ENCODE measurements at places on chromosomes 3 and 15.

DNA sequence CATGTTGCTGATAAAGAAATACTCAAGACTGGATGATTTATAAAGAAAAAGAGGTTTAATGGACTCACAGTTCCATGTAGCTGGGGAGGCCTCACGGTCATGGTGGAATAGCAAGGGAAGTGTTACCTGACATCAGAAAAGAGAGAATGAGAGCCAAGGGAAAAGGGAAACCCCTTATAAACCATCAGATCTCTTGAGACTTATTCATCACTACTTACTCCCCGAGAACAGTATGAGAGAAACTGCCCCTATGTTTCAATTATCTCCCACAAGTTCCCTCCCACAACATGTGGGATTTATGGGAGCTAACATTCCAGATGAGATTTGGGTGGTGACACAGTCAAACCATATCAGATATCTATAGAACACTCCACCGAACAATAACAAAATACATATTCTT, 904.6 kb downstream of the PDCD6IP start:
- DNase-seq, result no peak

GRCh38 chr15:40226736-40227135, 12.1 kb upstream of the PAK6 start:
- DNase-seq, result no peak

- no peak for DNase-seq
Observed at GRCh38 chr15:34206011-34206410, 3.9 kb downstream of the KATNBL1 start.

DNA sequence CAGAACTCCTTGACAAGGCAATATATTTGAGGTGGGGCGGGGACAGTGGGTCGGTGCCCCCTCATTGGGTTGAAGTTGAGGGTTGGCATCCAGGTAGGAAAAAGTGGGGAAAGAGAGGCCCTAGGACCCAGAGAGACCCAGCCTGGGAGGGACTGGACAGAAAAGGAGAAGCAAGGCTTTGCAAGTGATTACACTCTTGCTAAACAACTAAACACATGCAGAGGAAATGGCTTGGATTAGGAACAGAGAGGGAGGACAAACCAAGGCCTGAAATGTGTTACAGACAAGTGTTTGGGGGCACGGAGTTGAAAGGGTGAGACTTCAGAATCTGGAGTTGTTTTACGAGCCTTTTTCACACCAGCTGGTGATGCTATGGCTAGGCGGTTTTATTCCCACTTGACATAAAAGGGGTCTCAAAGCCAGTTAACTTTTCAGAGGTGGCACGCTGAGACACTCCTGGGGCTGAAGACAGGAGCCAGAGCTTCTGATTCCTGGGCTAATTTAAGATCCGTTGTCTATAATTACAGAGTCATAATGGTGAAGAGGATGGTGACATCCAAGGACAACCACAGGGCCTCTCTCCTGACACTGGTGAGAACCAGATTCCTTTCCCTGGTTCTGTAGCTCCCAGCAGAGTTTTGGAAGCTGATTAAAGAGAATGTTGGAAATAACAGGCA, 7.7 kb upstream of the KCTD6 start:
- no peak for DNase-seq

DNA sequence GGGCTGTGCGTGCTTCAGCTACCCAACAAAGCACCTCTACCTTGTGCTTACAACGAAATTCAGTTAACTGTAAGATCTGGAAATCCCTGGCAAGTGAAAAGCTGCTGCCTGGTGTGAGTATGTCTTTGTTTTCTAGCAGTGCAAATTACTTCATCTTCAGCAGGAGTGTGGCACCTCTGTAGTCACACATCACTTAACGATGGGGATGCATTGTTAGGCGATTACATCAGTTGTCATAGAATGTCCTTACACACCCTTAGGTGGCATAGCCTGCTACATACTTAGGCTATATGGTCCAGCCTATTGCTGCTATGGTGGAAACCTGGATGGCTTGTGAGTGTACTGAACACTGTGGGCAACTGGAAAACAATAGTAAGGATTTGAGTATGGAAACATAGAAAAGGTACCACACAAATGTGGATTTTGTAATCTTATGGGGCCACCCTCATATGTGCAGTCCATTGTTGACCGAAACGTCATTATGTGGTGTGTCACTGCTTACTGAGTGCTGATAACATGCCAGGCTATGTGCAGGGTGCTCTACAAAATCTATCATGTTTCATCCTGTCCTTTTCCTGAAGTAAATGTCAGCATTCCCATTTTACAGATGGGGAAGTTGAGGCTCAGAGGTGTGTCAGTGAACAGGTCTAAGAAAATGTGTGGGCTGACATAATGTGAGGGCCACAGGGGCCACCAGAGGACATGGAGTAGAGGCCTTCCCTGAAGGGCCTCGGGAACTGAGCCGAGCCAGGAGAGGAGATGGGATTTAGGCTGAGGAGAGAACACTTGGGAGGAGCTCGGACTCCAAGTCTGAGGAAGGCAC, 173.5 kb downstream of the VGLL4 start:
- DNase-seq, result no peak

GRCh38 chr3:150467381-150467780, 59.3 kb downstream of the TSC22D2 start:
- DNase-seq, result no peak

- DNase-seq, result no peak
Observed at GRCh38 chr3:61460636-61461035, 100.7 kb upstream of the PTPRG start.

DNA sequence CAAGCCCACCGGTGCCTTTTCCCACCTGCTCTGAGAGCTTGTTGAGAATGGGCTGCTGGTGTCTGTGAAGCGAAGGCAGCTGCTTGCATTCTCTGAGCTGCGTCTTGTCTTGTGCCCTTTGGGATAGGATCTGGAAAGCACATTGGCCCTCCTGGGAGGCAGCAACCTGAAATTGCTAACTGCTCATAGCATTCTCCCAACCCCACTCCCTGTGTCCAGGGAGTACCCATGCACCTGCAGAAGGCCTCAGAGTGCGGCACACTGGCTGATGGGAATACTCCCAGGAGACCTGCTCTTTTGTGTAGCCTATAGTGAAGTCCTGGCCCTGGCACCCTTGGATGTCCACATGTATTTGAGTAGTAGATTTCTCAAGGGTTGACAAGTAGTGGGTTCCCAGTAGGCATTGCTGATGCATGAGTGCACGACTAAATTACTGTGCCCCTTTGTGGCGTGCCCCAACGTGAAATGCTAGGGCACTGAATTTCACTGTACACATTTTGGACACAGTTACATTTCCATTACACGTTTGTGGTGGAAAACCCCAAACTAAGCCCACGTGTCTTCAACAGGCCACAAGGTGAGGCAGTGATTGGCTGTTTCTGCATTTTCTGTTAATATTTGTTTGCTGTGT, 3.7 kb downstream of the EPHB1 start:
- DNase-seq, result no peak

DNA sequence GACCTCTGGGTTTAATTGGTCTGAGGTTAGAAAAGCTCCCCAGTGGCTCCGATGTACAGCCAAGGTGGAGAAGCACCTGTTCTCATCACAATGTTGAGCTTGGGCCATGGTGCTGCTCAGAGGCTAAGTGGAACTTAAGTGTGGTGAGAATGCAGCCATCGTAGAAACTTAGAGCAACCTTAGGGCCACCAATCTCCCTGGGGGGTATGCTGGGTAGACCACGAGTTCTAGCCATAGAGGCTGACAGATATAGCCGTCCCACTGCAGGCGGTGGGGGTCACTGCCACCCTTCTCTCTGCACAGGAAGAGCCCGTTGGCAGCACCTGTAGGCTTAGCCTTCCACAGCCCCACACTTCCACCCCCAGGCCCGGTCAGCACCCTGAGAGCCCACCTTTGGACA, 38.0 kb downstream of the MGLL start:
- no peak for DNase-seq

GRCh38 chr3:55549177-55549576, 62.1 kb upstream of the WNT5A start:
- no peak for DNase-seq

- no peak for DNase-seq
Observed at GRCh38 chr3:179860275-179861107, 176.2 kb downstream of the PEX5L start.

DNA sequence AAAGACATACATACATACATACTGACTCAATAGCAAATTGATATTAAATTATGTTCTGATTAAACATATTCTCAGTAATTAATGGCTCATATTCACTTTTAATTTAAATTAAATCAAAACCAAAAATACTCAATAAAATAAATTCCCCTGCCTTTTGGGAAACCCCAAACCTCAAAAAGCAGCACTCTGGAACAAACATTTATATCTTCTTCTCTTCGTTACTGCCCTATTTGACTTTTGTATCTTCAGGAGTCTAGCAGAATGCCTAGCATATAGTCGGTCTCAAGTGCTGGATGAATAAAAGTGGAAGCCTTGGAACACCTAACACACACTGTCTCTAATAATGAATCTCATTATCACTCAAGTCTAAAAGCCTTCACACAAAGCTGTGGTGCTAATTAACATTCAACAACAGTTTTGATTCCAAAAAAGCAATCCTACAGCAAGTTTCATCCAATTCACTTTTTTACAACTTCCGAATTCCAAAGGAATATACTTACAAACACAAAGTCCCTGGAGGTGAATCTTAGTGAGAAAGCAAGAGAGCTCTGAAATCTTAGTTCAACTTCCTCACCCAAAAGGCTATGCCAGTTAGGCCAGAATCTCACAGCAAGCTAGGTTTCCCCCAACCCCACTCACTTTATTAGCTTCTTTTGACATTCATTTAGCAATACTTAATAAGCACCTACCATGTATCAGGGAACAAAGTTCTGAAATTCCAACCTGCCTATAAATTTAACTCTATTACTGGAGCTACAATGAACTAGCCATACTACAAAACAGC, 35.0 kb downstream of the GSK3B start:
- DNase-seq, result no peak

DNA sequence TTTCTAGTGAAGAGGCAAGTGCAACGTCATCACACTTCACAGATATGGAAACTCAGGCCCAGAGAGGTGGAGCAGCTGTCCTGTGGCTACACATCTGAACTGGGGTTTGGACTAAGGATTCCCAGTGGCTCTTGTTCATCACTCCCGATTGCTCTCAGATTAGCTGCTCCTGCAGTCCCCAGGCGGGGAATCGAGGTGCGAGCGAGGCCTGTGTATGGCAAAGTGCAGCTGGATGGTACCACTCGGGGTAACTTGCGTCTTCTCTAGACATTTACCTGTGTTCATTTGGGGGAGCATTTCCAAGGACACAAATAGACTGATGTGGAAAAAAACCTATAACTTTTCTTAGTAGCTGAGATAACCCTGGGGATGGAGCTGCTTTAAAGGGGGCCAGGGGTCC, 45.9 kb upstream of the TRPM1 start:
- DNase-seq, result no peak

DNA sequence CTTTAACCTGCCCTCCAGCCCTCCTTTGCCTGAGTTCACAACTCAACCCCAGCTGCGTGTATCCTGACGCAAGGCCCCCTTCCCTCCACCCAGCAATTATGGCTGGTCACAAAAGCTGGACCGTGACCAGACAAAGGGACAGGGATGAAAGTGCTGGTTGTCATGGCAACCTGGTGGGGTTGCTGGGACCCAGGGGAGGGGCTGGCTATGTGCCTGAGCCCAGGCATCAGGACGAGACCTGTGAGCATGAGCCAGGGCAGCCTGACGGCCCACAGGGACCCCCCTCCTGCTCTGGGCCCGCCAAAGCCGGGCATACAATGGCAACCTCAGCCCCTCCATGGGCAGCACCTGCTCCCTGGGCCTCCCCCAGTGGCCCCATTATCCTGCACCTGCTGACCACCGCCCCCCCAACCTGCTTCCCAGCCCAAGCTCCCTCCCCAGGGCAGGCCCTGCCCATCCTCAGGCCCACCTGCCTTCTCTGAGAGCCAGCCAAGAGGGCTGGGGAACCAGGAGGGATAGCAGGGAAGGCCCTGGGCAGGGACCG, 4.5 kb upstream of the DNAH1 start:
- no peak for DNase-seq

- no peak for DNase-seq
Observed at GRCh38 chr3:160629491-160629890, 47.5 kb upstream of the ARL14 start.

GRCh38 chr3:13772321-13772745, 107.5 kb downstream of the WNT7A start:
- no peak for DNase-seq

DNA sequence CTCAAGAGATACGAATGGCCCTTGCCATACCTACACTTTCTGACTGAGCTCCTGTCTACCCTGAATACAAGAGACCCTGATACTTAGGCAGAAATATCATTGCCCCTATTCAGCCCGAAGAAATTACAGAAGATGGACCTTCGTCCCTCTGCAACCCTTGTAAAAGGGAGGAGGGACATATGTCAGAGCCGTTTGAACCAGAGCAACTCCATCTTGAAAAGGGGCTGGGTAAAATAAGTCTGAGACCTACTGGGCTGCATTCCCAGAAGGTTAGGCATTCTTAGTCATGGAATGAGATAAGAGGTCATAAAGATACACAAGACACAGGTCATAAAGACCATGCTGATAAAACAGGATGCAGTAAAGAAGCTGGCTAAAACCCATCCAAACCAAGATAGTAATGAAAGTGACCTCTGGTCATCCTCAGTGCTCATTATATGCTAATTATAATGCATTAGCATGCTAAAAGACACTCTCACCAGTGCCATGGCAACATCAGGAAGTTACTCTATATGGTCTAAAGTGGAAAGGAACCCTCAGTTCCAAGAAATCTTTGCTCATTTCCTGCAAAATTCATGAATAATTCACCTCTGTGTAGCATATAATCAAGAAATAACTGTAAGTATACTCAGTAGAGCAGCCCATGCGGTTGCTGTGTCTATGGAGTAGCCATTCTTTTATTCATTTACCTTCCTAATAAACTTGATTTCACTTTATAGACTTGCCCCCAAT, 49.7 kb upstream of the GPD1L start:
- no peak for DNase-seq

- no peak for DNase-seq
Observed at GRCh38 chr15:58043192-58043903, 22.2 kb downstream of the ALDH1A2 start.

DNA sequence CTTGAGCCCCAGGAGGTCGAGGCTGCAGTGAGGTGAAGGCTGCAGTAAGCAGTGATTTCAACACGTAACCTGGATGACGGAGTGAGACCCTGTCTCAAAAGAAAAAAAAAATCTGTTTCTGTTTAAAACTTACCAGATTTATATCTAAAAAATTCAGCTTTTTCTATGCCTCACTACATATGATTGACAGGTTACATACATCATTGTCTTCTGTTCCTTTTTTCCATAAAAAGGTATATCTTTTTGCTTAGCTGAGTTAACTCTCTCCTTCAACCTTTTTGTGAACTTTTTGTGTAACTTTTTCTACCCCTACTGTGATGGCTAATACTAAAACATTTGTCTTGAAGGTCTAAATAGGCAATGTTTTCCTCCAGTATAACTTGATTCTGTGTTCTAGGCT, 38.6 kb upstream of the SETD2 start:
- DNase-seq, result no peak

- no peak for DNase-seq
Observed at GRCh38 chr3:122151480-122151879, 32.0 kb upstream of the CASR start.

Data from T-helper 9 cell (primary cell).